ENCODE measurements at places on chromosomes 7 and 10.
A peak's percentile ranks its signal among the peaks of the same experiment; 100 is the strongest.

DNA sequence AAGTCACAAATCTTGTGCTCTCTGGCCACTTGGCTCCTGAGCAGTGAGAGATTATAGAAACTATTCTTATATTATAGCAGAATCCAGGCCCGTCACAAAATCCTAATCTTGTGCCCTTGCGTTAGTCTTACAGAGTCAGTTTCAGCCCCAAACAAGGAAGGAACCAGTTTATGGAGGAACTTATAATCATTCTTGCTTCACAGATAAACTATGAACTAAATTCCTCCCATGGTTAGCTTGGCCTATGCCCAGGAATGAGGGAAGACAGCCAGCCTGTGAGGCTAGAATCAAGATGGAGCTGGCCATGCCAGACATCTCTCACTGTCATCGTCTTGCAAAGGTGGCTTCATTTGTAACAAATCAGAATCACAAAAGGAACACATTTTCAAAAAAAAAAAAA is 199.7 kb upstream of the PITRM1 start:
- DNase-seq, result no peak

- no peak for DNase-seq
Measured at GRCh38 chr7:1234881-1235500, 2.3 kb downstream of the UNCX start.

DNA sequence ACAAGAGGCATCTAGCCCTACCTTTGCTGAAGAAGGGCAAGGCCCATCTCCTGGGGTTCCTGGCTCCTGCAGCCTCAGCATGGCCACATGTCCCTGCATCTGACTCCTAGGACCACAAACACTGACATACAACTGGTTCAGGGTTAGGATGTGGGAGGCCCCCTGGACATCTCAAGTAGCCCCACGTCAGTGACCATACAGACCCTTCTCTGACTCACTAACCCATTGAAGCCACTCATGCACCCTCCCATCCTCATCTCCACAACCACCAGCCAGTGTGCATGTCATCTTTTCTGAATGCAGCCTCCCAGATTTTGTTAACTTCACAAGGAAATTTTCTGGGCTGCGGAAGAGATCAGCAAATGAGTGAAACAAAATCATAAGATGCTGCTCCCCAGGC is 18.2 kb downstream of the TMEM176B start:
- DNase-seq, result no peak

DNA sequence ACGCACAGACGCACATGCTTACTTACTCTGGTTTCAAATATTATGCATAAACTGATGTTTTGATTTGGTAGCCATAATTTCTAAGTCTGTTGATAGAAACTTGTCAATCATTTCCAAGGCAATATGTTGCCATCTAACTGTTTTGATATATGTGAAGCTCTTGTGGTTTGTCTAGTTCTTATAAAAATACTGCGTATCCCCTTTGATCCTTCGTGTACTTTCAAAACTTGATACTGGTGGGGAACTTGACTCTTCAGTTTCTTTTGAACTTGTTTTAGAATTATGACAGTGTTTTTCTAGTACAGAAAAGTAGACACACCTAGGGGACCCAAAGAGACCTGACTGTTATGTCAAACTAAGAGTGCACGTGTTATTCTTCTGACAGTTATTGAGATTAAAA is 708.0 kb downstream of the LRMDA start:
- no peak for DNase-seq

GRCh38 chr7:111678986-111679385 is 116.7 kb upstream of the IMMP2L start:
- no peak for DNase-seq

- peak; percentile 87 for DNase-seq
Measured at GRCh38 chr10:6530211-6530840, 49.8 kb downstream of the PRKCQ start.

- DNase-seq, result no peak
Measured at GRCh38 chr10:99598781-99599509, 21.3 kb downstream of the SLC25A28 start.

GRCh38 chr10:24894728-24895127 is 57.7 kb downstream of the PRTFDC1 start:
- peak; percentile 67 for DNase-seq

DNA sequence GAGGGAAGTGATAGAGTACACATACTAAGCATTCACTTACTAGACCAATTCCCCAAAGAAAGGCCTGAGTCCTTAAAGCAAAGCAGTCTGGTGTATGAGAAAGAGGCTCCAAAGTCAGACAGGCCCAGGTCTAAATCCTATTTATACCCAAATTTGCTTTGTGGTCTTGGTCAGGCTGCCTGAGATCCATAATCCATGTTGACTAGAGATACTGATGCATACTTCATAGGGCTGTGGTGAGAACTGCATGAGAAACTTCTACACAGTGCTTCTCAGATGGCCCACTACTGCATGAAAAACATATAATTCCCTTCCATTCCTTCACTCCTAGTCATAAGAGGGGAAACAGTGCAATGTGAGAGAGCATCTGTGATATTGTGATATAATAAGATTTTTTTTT is 81.6 kb upstream of the SP4 start:
- DNase-seq, result no peak

GRCh38 chr7:77338883-77339629 is 77.1 kb downstream of the GSAP start:
- no peak for DNase-seq

DNA sequence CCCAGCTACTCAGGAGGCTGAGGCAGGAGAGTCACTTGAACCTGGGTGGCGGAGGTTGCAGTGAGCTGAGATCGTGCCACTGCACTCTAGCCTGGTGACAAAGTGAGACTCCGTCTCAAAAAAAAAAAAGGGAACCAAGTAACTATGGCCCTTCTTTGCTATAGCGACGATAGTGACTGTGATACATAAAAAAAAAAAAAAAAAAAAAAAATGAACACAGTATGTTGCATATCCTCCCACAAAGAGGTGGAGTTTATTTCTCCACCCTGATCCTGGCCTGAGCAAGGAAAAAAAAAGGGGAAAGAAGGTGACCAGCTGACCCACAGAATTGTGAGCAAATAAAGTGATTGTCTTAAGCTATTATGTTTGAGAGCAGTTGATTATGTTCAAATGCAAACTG is 42.3 kb upstream of the STEAP1B start:
- no peak for DNase-seq

GRCh38 chr10:110657973-110658691 is 14.0 kb downstream of the RBM20 start:
- DNase-seq, result no peak

GRCh38 chr10:33209802-33210201 is 124.7 kb downstream of the NRP1 start:
- no peak for DNase-seq

DNA sequence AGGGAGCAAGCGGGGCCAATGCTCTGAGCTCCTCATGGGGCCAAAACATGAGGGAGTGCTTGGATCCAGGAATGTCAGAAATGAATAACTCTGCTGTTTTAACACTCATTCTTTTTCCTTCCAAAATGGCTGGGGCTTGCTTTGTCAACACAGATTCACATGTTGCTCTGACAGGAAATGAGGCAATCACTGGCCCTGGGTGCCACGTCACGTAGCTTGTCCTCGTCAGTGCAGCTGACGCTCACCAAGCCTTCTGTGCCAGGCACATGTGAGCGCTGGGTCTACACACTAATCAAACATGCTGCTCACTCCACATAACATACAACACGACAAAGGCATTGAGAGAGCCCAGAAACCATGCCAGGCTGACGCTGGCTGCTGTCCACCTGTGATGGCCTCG is 198.9 kb downstream of the WDR37 start:
- no peak for DNase-seq

- DNase-seq, result no peak
Measured at GRCh38 chr10:113056441-113057021, 106.5 kb downstream of the TCF7L2 start.

GRCh38 chr10:69239816-69240434 is 19.8 kb downstream of the HKDC1 start:
- DNase-seq, result no peak

- no peak for DNase-seq
Measured at GRCh38 chr10:79277579-79278269, 69.5 kb upstream of the PPIF start.

- peak; percentile 4 for DNase-seq
Measured at GRCh38 chr7:88184848-88185304, 35.0 kb downstream of the SRI start.

DNA sequence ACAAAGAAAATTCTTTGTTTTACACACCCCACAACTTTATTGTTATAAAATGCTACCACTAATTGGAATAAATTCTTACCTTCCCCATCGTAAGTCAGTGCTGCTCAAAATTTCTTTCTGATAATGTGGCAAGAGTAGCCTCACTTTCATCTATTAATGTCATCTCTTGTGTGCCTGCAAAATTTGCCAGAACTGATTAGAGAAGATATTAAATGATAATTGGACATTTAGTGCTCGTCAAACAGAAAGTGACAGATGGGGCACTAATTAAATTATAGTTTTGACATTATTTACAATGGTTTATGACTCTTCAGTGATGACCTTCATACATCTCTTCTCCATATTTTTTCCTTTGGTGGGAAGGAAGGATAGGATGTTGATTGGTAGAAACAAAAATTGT is 690.9 kb downstream of the NXPH1 start:
- DNase-seq, result no peak

GRCh38 chr10:119351189-119351588 is 143.8 kb downstream of the GRK5 start:
- no peak for DNase-seq

GRCh38 chr10:116742367-116743265 is at the start of gene HSPA12A:
TSS of gene HSPA12A (minus strand) at chr10:116742566. CDS start at chr10:116742469, 97 bp downstream.
- DNase-seq, result peak; percentile 60

GRCh38 chr7:49089717-49090116 is 165.4 kb downstream of the CDC14C start:
- no peak for DNase-seq

GRCh38 chr7:75584354-75584753 is 92.2 kb downstream of the SPDYE5 start:
- DNase-seq, result no peak

- no peak for DNase-seq
Measured at GRCh38 chr10:49735161-49735560, 27.0 kb downstream of the OGDHL start.

GRCh38 chr10:87608756-87609155 is 50.9 kb upstream of the PAPSS2 start:
- no peak for DNase-seq

GRCh38 chr10:43257347-43258210 is 9.3 kb downstream of the RASGEF1A start:
- no peak for DNase-seq

- DNase-seq, result no peak
Measured at GRCh38 chr10:98332623-98333269, 64.8 kb upstream of the LOXL4 start.

- no peak for DNase-seq
Measured at GRCh38 chr10:94423627-94424026, 21.3 kb downstream of the TBC1D12 start.

GRCh38 chr7:21253740-21254687 is 173.9 kb upstream of the SP4 start:
- peak; percentile 31 for DNase-seq

DNA sequence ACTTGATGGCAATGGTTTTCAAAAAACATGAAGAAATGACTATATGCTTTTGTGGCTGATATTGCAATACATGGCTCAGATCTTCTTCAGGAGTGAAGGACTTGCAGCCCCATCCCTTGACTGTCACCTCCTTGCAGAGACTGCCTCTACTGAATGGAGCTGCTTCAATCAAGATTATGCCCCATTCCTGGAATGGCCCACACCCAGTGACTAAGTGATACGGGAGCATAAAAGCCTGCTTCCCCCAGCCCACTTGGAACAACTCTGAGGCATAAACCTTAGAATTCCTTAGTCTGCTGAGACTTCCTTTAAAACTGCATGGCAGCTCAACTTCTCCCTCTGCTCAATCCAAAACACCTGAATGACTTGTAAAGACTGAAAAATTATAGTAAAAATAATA is 957.1 kb downstream of the SORCS3 start:
- no peak for DNase-seq

- DNase-seq, result no peak
Measured at GRCh38 chr7:156419782-156420181, 220.8 kb upstream of the RNF32 start.

DNA sequence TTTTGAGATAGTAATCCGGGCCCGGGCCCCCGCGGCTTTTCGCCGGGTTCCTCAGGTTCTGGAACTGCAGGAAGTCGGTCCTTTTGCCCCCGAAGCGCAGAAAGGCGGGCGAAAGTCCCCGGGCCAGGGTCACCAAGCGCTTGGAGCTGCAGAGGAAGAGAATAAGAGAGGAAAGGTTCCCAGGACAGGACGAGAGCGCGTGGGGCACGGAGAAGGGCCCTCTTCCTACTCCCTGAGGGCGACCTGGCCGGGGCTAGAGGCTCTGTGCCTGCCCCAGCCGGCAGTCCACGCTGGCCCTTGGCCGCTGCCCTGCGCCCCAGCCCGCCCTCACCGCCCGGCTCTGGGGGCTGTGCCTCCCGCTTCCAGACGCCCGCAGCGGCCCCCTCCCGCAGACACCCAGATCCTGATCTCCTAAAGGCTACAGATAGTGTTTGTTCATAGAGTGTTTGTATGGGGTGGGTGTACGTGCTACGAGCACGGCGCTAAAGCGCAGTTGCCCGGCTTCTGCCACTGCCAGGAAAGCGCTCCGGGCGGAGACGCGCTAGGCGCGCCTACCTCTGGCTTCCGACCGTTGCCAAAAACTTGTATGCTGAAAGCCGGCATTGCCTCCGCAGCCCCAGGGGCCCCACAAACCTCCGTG is 3.2 kb downstream of the HPSE2 start:
- no peak for DNase-seq

- no peak for DNase-seq
Measured at GRCh38 chr10:101451667-101452069, 97.7 kb downstream of the BTRC start.

- no peak for DNase-seq
Measured at GRCh38 chr10:18976696-18977251, 71.8 kb upstream of the MALRD1 start.

- no peak for DNase-seq
Measured at GRCh38 chr7:157032644-157033482, 22.4 kb upstream of the MNX1 start.

- no peak for DNase-seq
Measured at GRCh38 chr10:92757066-92757710, 67.4 kb downstream of the HHEX start.

DNA sequence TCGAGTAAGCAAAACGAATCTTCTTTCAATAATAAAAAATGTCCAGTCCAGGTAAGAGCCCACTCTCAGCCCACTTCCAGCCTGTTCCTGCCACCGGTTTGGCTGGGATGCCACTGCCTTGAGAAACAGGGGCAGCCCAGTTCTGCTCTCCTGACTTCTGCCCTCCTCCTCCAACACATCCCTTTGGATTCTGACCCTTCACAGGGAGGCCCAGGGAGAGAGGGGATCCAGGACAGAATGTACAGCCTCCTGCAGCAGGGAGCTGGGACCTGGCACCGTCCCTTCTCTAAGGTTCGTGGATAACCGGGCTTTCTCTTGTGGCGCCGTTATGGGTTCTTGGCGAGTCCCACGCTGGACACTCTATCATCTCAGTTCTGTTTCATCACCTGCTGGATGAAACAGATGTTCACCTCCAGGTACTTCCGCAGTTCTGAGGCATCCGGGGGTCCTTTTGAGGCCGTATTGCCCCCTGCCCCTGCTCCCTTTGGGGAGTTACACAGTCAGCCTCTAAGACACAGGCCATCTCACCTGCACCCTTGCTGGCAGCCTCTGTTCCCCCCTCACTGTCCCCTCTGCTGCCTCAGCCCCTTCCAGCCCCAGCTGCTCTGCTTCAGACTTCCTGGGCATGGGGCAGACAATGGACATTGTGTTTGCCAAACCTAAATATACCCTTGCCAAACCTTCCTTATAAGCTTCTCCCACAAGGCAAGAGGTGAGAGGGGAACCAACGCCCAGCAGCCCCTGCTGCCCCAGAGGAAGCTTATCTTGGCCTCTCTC is 203.8 kb upstream of the ZMIZ1 start:
- DNase-seq, result no peak

GRCh38 chr7:90229682-90230081 is 15.3 kb upstream of the CFAP69 start:
- no peak for DNase-seq

- DNase-seq, result no peak
Measured at GRCh38 chr10:95394161-95394880, 103.5 kb upstream of the PDLIM1 start.
